KG1 (cell line): ENCODE measurements at places on chromosomes 6 and 20.
A peak's percentile ranks its signal among the peaks of the same experiment; 100 is the strongest.

- no peak for DNase-seq
These were observed 51.7 kb downstream of the CPXM1 start for GRCh38 chr20:2748551-2749342.

DNA sequence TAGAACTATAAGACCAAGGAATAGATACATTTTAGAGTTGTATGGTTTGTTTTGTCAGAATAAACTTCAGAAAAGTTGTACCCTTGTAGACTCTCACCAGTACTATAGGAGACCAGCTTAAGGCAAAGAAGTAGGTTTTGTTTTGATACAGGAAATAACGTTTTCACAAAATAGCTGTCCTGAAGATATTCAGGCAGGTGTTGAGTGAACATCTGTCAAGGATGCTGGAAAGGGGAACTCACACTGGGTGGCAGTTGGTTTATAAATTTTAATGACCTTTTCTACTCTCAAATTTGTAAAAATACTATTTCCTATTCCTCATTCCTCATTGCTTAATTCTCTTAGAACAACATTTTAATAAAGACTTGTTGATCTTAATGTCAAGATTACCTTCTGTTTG is 174.0 kb upstream of the MAN1A1 start:
- DNase-seq: no peak

- no peak for DNase-seq
These were observed 73.8 kb upstream of the CD2AP start for GRCh38 chr6:47403801-47404200.

DNA sequence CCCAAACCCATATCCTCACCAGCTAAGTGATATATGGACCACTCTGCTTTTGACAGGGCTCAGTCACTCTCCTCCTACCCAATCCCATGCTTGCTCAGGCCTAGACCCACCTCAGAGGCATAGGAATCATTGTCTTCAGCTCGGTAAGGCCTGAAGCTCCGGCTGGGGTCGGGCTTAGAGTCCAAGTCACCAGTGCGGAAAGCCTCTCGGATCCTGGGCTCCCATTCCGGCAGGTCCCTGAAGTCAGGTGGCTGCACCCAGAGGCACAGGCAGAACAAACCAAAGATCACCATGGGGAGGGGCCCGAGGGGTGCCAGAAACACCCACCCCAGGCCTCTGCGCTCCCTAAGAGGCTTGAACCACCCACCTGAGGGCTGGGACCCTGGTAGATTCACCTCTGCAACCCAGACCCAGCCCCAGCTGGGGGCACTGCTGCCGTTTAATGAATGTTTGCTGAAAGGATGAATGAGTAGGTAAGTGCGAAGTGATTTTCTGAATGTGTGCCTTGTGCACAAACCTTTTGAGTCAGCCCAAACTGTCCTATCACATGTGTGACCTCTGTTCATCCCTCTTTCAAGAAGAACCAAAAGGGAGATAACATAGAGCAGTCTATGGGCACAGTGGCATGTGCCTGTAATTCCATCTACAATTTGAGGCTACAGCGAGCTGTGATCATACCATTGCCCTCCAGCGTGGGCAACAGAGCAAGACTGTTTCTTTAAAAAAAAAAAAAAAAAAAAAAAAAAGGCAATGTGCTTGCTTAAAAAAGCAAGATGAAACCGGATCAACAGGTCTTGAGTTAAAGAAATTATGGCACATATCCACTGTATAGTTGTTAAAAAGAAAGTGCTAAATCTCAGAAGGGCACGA is 39.3 kb upstream of the DSN1 start:
- no peak for DNase-seq

GRCh38 chr6:73418081-73418741 is 23.6 kb downstream of the DDX43 start:
- DNase-seq: no peak

- no peak for DNase-seq
These were observed 67.0 kb upstream of the FRMD1 start for GRCh38 chr6:168145747-168146596.

GRCh38 chr6:27616328-27617045 is 143.6 kb upstream of the ZNF184 start:
- DNase-seq: no peak

DNA sequence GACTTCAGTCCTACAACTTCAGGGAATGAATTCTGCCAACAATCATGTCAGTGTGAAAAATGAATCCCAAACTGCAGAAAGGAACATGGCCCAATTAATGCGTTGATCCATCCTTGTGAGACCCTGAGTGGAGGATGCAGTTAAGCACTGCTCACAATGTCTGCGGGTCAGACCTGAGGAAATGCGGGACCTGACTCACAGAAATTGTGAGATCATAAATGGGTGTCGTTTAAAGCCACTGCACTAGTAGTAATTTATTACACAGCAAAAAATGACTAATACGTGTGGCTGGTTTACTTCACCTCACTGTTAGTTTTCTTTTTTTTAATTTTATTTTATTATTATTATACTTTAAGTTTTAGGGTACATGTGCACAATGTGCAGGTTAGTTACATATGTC is 505.0 kb downstream of the PRKN start:
- no peak for DNase-seq

GRCh38 chr20:16647875-16648597 is 74.8 kb upstream of the KIF16B start:
- no peak for DNase-seq

- DNase-seq: no peak
These were observed at the start of gene DOK5 for GRCh38 chr20:54475334-54476168. DOK5 (plus strand) TSS chr20:54475593; CDS start chr20:54475947, 354 bp downstream.

- DNase-seq: no peak
These were observed 158.1 kb upstream of the ARG1 start for GRCh38 chr6:131414956-131415355.

GRCh38 chr6:7542065-7542873 is 798 bp downstream of the DSP start:
- DNase-seq: peak; percentile 27

GRCh38 chr6:44464527-44465310 is 77.2 kb downstream of the CDC5L start:
- no peak for DNase-seq

DNA sequence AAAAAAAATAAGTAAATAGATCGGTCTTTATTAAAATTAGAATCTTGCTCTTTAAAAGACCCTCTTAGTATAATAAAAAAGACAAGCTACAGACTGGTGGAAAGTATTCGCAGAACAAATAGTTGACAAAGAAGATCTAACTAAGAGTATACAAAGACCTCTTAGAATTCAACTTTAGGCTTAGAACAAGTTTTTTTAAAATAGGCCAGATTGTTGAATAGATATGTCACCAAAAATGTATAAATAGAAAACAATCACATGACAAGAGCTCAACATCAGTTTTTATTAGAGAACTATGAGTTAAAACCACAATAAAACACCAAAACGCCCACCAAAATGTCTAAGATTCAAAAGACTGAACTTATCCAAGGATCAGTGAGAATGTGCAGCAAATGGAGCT is 632.7 kb upstream of the PTCHD4 start:
- DNase-seq: no peak

DNA sequence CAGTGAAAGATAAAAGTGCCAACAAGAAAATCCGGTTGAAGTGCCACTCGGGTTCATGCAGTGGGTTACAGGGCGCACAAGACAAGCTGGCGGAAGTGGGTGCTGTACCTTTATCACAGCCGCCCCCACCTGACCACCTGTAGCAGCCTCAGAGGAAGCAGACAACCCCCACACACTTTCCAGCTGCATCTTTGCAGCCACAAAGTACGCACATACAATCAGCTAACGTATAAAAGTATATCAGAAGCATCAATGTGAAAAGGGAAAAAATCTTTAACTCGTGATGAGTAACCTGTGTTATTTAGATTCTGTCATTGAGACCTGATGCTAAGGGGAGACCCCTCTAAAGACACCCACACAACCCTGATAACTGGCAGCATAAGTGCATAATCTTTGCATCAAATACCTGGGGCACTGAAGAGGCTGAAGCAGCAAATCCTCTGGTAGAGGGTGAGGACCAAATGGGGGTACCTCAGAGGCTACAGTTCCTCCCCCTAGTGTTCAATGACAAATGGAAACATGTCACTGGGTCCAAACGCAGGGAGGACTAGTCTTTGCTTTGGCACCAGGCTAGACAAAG is 22.1 kb downstream of the BACH2 start:
- no peak for DNase-seq

- no peak for DNase-seq
These were observed 23.1 kb upstream of the BMP7 start for GRCh38 chr20:57289391-57290177.

GRCh38 chr6:156031516-156031915 is 575.9 kb upstream of the NOX3 start:
- no peak for DNase-seq

DNA sequence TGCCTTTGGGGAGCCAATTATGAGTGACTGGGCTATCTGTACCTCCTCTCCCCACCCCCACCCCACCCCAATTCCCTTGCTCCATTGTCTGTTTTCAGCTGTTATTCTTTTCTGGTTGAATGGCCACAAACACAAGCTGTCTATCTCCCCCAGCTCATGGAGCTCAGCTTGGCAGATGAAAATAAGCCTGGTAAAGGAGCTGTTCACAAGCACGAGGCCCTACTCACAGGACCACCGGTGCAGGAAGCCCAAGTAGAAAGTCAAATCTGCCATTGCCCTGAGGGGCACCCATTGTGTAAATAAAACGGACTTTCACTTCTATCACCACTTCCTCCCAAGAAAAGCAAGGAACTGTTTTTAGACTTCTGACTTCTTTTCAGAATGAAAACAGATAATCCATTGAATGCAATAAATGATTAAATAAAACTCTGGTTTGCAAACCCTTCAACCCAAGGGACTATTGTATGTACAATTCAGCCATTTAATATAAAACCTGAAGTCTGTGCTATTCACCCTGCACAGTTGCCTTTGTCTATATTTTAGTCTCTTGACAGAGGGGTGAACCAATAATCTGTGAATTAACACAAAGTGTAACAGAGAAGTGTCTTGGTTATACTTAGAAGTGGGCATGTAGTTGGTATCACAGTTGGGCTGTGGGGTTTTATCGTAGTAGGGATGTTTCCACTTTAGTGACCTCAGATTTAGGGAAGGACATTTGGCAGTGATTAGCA is 27.7 kb downstream of the RIPOR2 start:
- no peak for DNase-seq

DNA sequence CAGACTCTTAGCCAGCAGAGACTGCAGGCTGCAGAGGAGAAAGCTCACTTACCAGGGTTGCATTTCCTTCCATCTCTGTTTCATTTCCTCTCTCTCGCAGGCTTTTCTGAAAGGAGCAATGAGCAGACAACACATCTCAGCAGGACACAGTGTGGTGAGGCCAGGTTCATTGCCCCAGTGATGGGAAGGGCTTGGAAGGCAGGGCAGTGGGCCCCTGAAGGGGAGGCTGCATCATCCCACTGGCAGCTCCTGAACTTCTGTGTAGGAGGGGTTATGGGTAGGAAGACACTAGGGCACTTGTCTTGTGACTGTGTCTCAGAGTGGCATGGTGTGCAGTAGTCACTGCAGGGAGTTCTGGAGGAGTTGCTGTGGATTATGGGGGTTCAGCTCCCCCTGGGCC is 246.8 kb downstream of the QKI start:
- DNase-seq: no peak

DNA sequence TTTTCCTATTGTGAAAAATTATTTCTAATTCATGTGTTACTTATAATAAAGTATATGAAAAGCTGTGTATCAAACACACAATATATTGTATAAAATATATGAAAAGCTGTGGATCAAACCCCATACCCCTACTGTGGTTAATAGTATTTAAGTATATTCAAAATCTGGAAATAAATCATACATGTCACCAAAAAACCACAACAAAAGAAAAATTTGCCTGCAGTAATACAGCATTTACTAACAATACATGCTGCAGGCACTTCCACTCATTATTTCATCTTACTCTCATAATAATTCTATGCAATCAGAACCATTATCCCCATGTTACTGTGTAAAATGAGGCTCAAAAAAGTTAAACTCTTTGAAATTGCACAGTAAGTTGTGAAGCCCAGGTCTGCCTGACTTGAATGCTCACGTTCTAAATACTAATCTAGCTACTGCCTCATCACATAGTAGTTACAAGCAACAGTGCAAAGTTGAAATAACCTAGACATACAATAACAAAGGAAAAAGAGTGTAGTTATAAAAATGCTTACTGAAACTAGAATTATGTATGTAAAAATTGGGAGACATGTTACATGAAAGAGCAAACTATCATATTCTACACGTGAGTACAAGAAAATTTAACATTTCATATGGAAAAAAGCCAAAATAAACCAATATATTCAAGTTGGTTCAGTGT is 61.7 kb downstream of the FAM217A start:
- no peak for DNase-seq

DNA sequence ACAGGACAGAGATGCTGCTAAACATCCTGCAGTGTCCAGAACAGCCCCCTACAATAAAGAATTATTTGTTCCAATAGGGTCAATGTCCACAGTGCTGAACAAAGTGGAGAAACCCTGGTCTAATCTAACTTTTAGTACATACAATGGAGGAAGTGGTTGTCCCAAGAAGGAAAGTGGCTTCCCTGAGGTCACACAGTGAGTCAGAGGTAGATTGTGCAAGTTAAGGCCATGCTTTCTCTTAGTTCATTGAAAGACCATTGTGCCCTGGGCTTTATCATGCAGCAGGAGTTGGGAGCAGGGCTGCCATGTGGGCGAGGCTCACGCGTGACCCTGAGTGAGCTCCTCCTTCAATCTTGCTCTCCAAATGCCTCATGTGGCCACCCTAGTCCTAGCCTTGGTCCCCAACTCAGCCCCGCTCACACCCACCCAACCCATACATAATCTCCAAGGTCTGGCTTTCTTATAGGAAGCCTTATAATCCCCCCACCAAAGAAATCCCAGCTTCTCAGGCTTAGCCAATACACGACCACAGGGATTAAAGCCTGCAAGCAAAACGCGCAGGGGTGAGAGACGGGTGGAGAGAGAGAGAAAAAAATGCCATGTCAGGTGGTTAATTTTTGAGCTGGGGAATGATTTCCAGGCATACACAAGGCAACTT is 19.9 kb downstream of the SLC13A3 start:
- DNase-seq: no peak

DNA sequence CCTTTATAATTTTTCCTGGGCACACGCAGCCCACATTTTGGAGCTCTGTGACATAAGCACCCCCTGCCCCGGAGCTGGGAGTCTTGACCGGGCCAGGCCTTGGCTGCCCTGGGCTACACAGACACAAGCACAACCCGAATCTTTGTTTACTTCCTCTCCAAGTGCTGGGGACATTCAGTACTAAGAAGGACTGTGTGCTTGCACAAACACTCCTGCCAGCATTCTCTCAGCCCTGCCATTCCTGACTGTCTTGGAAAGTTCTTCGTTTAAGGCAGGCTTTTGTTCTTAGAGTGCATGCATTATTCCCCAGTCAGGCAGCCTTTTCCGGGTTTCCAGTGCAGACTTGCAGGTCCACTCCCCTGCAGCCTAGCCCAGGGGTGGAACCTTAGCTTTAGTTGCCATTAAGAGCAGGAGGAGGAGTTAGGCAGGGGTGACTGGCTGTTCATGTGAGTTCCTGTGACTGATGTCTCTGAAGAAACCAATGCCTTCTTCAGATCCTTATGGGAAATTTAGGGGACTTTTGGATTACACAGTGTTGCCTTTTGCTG is 28.6 kb downstream of the FOXO3 start:
- DNase-seq: no peak

- DNase-seq: no peak
These were observed 2.1 kb upstream of the ZKSCAN4 start for GRCh38 chr6:28254121-28254519.

GRCh38 chr6:106510090-106510970 is 119.0 kb downstream of the RTN4IP1 start:
- no peak for DNase-seq
